ENCODE measurements at places on chromosomes 3 and 15.
A peak's percentile ranks its signal among the peaks of the same experiment; 100 is the strongest.

DNA sequence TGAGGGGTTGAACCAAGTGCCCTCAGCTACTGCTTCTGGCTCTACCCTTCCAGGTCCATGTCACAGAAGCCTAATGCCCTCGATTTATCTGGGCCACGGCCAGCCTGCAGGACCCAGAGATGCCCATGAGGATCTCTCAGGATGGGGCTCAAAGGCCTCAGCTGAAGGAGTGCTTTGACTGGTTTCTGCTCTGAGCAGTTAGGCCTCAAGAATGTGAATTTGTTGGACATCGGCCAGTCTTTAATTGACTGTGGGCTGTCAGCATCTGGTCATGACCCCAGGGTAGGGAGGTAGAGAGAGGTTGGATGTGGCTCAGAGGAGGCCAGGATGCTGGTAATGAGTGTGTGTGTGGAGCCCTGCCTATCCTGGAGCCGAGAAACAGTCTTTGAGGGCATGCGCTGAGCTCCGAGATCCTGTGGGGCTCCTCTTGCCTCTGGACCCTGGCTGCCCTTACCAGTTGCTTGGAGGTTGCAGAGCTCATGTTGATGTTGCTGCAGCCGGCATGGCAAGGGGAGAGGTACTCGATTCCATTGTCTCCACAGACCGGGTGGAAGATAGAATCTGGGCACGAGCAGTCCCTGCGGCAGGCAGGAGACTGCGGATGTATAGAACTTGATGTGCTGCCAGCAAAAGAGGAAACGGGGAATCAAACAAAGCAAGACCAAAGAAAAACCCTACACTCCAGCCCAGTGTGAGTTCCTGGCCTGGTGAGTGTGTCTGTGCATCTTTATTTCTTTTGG is 49.1 kb upstream of the RAB6B start:
- peak; percentile 71 for DNase-seq

GRCh38 chr3:143363276-143363675 is 243.7 kb downstream of the CHST2 start:
- no peak for DNase-seq

GRCh38 chr3:13107661-13108060 is 34.4 kb upstream of the IQSEC1 start:
- DNase-seq: no peak

DNA sequence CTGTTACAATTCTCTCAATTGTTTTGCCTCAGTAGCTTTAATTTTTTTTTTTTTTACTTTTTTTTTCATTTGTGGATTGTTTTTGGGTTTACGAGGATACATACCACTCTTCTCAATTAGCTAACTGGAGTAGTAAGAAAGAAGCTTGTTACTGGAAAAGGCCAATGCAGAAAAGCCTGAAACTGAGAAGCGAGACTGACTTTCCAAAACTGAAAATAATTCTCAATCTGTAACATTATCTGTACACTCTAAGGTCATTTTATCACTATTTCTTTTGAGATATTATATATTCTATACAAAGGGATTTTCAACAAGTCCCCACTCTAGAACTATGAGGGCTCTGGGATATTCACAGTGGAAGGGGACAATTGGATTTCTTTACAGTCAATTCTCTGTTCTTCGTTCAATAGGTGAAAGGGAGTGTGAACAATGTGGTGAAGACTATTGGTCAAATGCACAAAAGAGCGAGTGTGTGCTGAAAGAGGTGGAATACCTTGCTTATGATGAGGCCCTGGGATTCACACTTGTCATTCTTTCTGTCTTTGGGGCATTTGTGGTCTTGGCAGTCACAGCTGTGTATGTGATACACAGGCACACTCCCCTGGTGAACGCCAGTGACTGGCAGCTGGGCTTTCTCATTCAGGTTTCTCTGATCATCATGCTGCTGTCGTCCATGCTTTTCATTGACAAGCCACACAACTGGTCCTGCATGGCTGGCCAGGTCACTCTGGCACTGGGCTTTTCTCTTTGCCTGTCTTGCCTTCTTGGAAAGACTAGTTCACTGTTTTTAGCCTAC is 83.9 kb upstream of the KCNAB1 start:
- no peak for DNase-seq

DNA sequence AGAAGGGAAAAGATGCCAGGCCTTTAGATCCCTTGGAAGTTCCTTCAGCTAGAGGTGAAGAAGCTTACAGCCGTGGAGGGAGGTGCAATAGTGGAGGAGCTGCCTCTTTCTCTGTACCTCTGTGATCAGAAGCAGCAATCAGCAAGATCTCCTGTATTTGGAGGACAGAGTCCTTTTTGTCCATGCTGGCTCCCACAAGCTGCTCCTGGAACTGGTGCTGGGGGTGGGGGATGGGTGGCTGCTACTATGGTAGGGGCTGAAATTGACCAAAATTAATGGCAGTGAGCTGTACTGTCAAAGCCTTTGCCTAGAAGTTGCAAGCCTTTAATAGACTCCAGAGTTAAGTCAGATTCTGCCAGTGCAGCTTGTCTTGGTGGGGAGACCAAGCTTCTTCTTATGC is 18.2 kb downstream of the PTPN23 start:
- no peak for DNase-seq

DNA sequence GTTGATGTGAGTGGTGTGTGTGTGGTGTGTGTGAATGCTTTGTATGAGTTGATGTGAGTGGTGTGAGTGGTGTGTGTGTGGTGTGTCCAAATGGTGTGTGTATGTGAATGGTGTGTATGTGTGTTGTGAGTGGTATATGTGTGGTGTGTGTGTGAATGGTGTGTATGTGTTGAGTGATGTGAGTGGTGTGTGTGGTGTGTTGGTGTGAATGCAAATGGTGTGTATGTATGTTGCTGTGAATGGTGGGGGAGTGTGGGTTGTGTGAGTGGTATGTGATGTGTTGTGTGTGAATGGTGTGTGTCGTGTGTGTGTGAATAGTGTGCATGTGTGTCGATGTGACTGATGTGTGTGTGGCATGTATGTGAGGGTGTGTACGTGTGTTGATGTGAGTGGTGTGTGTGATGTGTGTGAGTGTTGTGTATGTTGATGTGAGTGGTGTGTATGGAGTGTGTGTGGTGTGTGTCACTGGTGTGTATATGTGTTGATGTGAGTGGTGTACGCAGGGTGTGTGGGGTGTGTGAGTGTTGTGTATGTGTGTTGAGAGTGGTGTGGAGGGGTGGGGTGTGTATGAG is 40.6 kb downstream of the ARNT2 start:
- DNase-seq: no peak

DNA sequence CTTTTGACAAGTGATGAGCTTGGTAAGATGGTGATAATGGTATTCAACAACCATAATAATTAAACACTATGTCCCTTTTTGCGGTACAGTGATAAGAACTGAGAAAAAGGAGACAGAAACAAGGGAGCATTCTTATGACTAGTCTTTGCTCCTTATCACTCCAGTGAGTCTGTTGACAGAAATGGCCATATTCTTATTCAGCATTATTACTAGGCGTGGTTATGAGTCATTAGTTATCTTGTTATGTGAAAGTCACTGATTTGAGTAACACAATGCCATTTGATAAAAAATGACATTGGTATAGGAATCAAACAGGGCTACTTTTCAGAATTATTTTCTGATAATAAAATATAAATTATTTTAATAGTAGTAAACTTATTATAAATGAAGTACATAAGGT is 193.5 kb downstream of the C3orf38 start:
- no peak for DNase-seq

GRCh38 chr15:70882361-70882760 is 9.9 kb downstream of the THAP10 start:
- no peak for DNase-seq

DNA sequence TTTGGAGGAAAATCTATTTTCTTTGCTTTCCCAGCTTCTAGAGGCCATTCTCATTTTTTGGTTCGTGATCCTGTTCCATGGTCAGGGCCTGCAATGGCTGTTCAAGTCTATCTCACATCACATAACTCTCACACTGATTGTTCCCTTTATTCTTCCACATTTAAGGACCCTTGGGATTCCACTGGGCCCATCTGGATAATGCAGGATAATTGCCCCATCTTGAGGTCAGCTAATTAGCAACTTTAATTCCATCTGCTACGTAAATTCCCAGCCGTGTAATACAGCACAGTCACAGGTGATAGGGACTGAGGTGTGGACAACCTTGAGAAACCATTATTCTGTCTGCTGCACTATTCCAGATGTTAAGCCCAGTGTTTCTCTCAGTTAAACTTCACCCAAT is 311.6 kb upstream of the CNTN4 start:
- DNase-seq: no peak

GRCh38 chr15:37695719-37696118 is 238.7 kb upstream of the TMCO5A start:
- no peak for DNase-seq

- DNase-seq: no peak
These were observed 78.4 kb upstream of the RORA start for GRCh38 chr15:61307474-61307873.

- no peak for DNase-seq
These were observed 422.2 kb downstream of the FHIT start for GRCh38 chr3:60829058-60829457.

- no peak for DNase-seq
These were observed 133.0 kb upstream of the NECTIN3 start for GRCh38 chr3:110938629-110939028.

GRCh38 chr15:60591496-60592370 is 112.8 kb upstream of the ICE2 start:
- no peak for DNase-seq

DNA sequence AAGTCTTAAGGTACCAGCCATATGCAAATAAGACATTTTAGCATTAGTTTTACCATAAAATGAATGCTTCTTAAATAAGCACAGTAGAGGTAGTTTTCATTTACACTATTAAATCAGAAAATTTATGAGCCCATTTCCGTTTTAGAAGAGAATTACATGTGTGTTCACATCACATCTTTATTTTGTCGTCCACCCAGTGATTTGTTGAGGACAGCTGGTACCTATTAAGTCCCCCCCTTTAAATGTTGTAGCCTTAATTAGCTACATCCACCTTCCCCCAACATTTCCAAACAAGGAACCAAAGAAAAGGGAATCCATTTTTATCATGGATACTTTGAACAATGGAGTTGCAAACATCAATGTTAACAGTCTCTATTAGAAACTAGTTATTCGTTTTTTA is 6.8 kb downstream of the IL17RD start:
- DNase-seq: no peak

DNA sequence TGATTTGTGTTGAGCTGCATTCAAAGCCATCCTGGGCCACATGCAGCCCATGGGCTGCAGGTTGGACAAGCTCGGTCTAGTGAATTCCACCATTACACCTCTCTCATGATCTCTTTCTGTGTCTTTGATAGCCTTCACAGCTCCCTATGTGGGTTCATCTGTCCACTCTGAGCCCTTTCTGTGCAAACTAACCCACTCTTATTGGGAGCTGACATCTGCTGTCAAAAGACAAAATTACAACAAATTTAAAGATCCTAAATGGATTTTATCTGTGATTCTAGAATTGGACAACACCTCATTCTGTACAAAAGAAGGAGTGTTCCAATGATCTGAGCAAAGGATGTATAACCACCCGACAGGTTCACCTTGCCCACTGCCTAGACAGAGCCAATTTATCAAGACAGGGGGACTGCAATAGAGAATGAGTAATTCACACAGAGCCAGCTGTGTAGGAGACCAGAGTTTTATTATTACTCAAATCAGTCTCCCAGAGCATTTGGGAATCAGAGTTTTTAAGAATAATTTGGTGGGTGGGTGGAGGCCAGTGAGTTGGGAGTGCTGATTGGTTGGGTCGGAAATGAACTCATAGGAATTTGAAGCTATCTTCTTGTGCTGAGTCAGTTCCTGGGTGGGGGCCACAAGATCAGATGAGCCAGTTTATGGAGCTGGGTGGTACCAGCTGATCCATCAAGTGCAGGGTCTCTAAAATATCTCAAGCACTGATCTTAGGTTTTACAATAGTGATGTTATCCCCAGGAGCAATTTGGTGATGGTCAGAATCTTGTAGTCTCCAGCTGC is 2.6 kb upstream of the XYLB start:
- DNase-seq: no peak

- DNase-seq: no peak
These were observed 134.1 kb downstream of the MBNL1 start for GRCh38 chr3:152402695-152403451.

DNA sequence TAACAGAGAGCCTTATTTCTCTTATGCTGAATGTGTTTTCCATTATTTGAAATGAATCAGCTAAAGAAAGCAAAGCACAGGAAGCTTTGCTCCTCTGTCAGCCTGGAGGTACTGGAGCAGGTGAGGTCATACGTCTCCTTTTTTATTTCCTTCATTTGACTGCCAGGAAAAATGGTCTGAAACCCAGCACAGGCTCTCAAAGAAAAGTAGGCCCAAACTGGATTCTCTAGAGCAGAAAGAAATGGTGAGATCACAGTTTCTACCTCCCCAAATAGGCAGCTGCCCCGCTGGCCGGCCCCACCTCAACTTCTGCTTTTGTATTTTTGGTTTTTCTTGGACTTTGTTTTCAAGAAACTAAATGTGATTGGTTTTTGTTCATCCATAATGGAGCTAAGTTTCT is 95.1 kb downstream of the RPL39L start:
- no peak for DNase-seq

DNA sequence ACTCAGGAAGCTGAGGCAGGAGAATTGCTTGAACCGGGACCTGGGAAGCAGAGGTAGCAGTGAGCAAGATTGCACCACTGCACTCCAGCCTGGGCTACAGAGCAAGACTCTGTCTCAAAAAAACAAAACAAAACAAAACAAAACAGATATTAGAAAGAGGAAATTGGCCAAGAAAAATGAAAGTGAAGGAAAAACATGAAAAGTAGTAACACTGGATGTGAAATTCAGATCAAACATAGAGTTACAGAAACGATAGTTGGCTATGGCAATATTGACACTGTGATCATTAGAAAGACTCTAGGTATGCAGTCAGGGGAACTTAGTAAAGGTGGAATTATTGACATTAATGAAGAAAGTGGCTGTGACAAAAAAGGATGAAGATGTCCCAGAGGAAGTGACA is 13.2 kb upstream of the TIPARP start:
- DNase-seq: no peak

GRCh38 chr15:84736375-84736774 is 12.0 kb upstream of the ZNF592 start:
- DNase-seq: no peak

DNA sequence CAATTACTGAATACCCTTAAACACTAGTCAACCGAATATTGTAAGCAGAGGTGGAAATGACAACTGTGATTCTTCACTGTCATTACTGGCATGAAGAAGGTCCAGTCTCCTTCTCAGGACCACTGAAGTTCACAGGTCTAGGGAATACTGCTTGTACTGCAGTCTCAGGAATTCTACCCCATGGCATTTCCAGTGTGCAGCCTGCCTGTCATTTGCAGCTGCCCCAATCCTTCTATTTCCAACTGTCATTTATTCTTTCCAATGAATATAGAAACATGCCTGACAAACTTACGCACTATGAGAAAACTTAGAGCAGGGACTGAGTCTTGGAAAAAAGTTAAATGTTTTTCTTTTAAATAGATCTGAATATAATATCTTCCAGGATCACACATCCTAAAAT is 308.0 kb upstream of the THBS1 start:
- no peak for DNase-seq

GRCh38 chr15:59315914-59316451 is 56.7 kb downstream of the MYO1E start:
- DNase-seq: peak; percentile 17

- no peak for DNase-seq
These were observed 460.6 kb upstream of the ALCAM start for GRCh38 chr3:104906001-104906639.

- no peak for DNase-seq
These were observed 287.3 kb upstream of the COL8A1 start for GRCh38 chr3:99351122-99351521.

- no peak for DNase-seq
These were observed 332.2 kb downstream of the LPP start for GRCh38 chr3:188486126-188486525.

- no peak for DNase-seq
These were observed 21.8 kb upstream of the IL1RAP start for GRCh38 chr3:190492129-190492528.

- DNase-seq: no peak
These were observed 631 bp downstream of the CYP1A1 start for GRCh38 chr15:74724570-74725224.
